ENCODE measurements at places on chromosomes 2 and 18.

DNA sequence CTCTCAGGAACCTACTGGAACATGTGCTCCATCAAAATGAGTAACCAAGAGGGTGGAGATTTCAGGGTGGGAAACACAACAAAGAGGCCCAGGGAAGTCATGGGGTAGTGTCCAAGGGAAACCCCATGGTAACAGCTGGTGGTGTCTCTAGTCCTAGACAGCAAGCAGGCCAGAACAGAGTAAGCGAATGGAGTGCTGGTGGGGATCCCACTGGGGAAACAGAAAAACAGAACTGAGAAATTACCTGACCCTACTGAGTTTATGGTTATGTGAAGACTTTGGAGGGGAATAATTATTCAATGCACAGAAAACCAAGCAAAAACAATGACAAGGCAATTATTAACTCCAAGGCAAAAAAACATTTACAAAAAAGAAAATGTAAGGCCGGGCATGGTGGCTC lies 16.9 kb downstream of the ERCC3 start:
- peak; percentile 35 for DNase-seq

GRCh38 chr2:216985658-216986141 lies 125.8 kb upstream of the TNP1 start:
- no peak for DNase-seq

DNA sequence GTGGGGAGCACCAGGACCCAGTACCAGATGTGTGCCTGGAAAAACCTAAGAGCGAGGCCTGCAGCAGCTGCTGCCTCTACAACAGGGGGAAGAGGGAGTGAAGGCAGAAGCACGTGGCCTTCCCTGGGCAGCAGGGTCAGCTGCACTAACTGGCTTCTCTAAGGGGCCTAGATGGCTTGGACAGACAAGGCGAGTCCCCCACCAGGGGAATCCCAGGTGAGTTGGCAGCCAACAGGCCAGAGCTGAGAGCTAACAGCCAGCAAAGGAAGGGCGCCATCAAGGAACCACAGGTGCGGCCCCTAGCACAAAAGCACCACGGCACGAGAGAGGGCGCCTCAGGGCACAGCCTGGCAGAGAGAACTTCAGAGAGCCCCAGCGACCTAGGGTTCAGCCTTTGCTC lies 19.8 kb upstream of the MAL start:
- DNase-seq = no peak

- peak; percentile 59 for DNase-seq
Observed at GRCh38 chr18:13577091-13577697, 149.2 kb downstream of the FAM210A start.

DNA sequence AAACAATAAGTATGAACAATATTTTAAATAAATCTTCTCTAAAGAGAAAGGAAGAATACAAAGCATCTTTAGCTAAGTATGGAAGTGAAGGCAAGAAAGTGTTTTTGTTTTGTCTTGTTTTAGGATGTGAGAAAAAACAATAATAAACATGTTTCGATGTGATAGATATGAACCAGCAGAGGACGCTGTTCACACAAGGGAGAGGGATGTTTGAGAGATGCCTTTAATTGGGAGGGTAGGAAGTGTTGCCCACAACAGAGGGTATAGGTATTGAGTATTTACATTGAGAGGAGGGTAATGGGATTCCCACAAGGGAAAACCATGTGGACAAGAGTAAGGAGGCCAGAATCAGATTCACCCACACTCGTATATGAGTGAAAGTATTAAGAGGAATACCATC lies 55.1 kb downstream of the CDH19 start:
- DNase-seq = no peak

DNA sequence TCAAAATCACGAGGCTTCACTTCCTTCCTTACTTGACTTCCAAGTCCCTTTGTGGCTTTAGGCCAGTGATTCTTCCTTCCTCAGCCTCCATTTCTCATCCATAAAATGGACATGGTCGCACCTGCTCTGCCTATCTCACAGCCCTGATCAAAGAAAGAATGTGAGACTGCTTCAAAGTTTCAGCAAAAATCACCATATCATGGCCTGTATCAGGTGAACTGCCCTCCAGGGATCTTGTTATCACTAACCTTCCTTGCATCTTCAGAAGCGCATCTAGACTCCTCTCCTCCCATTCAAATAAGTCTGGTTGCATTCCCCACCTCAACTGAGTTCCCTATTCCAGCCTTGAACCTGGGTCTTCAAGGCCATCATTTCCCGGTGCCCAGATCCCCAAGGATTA lies 96.5 kb downstream of the TTC32 start:
- DNase-seq = no peak

GRCh38 chr2:230695551-230695950 lies 17.1 kb upstream of the CAB39 start:
- no peak for DNase-seq

DNA sequence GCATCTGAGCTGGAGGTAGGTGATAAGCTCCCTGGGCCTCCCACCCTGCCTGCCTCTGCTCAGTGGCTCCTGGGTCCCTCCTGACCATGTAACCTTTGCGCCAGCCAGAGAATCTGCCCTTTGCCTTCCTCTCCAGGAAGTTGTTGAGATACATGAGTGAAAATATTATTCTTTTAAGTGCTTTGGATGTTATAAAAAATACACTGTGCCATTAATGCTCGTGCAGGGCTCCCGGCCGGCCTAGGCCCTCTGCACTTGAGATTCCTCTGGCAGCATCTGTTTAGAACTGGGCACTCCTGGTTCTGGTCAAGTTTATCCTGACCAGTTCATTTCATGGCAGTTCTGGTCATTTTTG lies 18.8 kb downstream of the AGAP1 start:
- no peak for DNase-seq

DNA sequence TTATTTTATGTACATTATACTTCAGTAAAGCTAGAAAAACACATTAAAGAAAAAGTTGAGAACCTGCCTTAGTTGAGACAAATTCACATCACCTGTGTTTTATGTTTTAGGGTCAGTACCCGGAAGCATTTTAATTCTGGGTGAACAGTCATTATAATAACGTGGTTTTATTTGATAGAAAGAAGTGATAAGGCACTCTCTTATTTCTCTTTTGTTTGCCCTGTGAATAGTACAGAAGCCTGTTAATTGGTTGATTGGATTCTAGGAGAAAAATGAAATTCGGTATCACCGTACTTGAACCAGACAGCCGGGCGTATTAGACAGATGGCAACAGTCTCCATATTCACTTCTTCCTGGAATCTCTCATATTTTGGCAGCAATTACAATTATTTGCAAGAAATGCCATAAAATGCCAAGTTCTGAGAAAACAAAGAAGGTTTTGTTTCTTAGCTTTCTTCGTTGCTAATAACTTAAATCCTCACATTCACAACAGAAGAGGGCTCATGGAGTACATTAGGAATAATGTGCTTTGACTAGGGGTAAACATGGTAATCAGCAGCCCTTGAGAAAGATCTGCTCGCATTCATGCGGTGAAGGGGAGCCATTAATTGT lies 168.7 kb upstream of the RASGRP3 start:
- DNase-seq = no peak

- peak; percentile 35 for DNase-seq
Observed at GRCh38 chr2:20614201-20615067, 36.5 kb downstream of the HS1BP3 start.

DNA sequence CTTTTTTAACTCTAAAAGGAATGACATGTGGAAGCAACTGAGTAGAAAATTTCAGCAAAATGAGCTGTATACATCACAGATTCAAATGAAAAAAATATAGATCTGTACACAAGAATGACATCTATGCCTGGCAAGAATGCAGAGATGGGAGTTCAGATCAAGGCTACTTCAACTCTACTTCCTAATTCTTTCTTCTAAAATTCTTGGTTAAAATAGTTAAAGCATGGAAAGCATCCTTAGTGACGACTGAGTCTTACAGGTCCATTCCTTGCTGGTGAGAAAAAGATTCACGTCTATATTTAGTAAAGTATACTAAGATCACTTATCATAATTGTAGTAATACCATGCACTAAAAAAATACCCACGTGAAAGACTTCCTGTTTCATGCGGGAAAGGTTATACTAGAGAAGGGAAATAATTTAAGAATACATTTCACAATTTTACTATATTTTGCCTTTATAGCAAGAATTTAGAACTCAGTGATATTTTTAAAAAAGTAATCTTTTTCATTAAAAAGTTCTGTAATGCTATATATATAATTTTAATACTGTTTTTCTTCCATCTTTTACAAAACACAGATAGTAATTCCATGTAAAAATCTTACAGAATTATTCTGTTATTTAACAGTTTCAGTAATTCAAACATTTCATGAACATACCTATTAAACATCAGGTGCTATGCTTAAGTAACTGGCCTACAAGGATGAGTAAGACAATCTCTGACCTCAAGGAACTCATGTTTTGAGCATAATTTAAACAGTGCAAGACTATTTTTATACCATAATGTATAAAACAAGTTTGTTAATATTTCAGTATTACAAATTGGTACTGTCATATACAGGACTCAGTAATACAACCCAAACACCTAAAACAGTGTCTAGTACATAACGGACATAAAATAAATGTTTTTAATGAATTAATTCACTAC lies 159.6 kb downstream of the BAZ2B start:
- no peak for DNase-seq

DNA sequence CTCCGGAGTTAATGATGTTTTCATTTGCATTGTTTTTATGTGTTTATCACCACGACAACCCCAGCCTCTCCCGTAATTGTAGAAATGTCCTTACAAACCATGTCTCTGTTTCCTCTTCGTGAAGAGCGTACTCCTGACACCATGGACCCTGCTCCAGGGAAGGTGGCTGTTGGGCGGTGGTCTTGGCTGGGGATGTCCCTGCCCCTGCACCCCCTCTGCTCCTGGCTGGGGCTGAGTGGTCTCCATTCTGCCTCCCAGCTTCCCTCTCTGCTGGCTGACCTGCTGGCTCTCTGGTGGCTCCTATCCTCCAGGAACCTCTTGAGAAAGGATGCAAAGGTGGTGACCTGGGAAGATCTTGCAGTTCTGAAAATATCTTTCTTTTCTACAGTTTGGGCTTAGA lies 81.1 kb downstream of the ASB1 start:
- DNase-seq = no peak

- no peak for DNase-seq
Observed at GRCh38 chr2:239574054-239574433, 173.2 kb upstream of the HDAC4 start.

DNA sequence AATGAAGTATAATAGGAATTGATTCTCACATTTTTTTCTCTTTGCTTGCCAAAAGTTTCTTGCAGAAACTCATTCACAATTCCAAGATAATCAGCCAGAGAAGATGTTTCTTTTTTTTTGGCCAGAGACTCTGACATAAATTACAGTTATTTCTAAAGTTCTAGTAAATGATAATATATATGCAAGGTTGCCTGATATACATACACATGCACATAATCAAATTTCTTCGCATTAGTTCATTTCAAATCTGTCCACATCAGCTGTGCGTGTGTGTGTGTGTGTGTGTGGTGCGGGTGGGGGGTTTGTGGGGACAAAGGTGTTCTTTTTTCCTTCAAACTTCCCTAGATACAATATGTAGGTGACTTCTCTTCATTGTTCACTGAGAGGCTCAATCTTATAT lies 33.2 kb downstream of the OSGEPL1 start:
- DNase-seq = no peak

DNA sequence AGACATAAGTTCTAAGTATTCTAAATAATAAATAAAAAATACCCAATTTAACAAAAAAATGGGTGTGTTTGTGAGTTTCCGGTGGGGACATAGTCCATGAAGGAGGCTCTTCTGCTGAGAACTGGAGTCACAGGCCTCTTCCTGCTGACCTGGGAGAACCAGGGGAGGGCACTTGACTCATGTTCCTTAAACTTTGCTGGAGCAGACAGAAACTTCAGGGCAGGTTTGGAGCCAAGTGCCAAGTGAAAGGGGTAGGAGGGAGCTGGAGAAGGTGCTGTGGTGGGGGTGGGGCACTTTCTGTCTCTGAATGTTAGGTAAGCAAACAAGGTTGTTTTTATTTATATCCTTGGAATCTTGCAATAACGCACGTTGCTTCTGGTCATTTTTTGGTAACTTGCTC lies 78.8 kb upstream of the TTN start:
- peak; percentile 15 for DNase-seq

DNA sequence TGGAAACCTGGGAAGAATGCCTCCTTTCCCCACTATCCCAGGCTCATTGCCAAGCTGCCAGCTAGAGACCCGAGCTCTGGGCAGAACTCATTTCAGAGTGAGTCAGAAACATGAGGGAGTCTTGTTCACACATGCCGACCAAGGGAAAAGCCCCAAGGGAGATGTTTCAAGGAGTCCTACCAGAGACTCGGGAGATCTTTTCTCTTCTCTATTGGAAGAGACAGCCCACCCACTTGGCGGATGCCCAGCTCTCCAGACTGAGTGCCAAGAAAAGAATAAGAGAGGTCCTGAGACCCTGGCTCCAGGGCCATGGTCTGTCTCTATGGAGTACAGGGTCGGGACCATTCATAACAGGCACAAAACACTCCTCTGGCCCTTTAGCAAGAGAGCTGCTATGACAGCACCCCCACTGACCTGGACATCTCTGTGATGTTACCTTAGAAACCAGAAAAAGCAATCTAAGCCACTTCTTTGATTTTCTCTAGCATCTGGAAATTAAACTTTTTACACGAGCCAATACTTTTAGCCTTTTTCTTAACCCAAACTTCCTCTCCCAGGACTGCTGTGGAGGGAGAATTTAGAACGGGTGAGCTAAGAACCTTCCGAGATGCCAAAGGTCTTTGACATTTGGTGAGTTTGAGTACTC lies 18.5 kb upstream of the IGFBP5 start:
- peak; percentile 93 for DNase-seq

DNA sequence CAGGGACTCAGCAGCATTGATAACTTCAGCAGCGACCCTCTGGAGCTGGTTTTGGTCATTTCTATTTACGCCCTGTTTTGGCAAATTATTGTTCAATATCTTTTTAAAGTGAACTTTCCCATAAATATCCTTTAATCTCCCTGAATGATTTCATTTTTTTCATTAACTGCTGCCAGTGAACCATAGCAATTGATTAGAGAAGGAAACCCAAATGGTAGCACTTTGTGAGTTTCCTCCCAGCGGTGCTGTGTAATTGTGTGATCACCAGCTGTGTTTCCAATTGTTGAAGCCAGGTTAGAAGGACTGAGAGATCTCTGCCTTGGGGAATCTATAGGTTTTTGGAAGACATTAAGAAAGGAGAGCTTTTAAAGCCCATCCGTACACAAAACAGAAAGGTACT lies 16.3 kb downstream of the MAP3K20 start:
- DNase-seq = no peak

GRCh38 chr2:105405291-105405690 lies 6.4 kb upstream of the FHL2 start:
- peak; percentile 55 for DNase-seq

GRCh38 chr2:112144966-112145365 lies 6.8 kb downstream of the FBLN7 start:
- peak; percentile 71 for DNase-seq

GRCh38 chr2:170812710-170813600 lies 3.7 kb upstream of the GAD1 start:
- DNase-seq = peak; percentile 96

DNA sequence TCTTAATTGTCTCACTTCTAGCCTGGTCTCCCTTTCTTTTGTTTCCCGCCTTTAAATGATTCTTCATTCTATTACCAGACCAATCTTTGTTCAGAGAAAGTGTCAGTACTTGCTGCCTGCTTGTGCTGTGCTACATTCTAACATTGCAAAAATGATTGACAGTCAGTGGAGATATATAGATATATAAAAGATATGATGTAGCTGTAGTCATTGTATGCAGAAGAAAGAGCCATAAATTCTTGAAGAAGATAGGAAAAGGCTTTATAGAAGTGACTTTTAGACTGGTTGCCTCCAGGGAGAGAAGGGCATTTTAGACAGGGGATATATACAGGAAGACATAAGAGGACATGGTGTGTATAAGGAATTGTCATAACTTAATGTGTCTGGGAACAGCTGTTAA lies 13.6 kb downstream of the AGPS start:
- no peak for DNase-seq

Measured in fibroblast of mammary gland (primary cell).